ENCODE measurements at places on chromosomes 1 and 21.

DNA sequence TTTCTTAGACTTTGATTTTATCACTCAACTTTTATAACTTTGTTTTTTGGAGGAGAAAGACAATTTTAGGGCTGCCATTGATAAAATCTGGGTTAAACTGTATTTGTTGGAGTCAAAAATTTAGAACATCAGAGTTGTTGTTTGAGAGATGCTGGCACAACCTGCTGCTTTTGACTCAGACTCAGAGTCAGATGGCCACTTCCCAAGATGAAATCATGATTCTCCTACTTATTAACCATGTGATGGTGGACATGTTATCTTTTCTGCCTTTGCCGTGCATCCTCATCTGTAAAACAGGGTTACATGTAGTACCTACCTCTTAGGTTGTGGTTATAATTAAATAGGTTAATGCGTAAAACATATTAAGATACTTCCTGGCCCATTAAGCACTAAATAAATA is 71.2 kb downstream of the PLA2G4A start:
- DNase-seq: no peak

DNA sequence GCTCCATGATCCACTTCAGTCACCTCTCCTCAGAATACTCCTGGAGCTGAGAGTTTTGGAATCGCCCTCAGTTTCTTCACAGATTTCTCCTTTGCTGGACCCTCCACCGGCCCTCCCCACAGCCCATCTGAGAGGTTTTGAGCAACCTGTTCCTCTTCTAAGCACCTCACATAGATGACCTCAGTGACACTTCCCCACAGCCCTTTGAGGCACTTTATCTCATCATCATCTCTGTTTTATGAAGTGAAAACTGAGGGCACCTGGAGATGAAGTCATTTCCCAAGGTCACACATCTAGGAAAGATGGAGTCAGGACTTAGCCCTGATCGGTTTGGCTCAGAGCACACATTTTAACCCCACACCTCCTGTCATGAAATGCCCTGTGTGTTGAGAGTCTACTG is 76.8 kb upstream of the ZNF281 start:
- DNase-seq: no peak

DNA sequence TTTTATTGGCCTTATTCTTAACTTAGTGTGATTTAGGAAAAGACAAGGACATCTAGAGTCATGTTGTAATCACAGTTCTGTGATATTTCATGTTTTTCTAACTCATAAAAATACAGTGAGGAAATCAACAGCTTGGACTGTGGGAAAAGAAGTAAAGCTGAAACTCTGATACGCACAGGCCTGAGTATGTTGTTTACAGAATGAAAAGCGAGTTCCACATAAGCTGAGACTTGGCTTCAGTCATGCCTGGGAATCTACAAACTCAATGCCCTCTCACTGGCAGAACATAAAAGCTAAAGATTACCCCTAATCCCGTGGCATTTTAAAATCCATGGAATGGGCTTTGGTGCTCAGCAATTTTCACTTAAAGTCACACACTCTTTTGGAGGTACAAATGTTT is 23.6 kb upstream of the ATP5PO start:
- DNase-seq: no peak

DNA sequence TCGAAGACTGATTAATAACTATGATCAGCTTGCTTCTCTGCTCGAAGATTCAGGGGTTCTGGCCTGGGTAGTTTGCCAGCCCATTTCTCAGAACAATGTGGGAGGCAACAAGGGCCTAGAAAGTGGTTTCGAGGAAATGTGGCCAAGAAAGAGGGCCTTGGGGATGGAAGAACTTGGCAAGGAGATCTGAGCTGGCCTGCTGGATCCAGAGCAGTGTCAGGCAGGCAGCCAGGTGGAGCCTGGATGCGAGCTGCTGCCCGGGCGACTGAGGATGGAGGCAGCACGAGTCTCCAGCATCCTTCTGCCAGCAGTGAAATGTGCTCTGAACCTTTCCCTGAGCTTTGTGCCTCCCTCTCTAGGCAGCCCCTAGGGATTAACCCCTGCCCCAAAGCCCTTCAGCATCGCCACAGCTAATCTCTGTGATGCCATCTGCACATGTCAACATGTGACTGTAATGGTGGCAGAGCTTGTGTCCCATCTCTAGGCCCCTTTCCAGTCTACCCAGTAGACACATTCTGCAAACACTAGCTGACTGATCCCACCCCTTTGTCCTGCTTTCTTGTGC is 61.0 kb upstream of the NEK2 start:
- DNase-seq: no peak

GRCh38 chr1:237071641-237072420 is 29.8 kb downstream of the RYR2 start:
- DNase-seq: no peak

- no peak for DNase-seq
These were observed 16.9 kb downstream of the IVNS1ABP start for GRCh38 chr1:185300152-185300551.

GRCh38 chr1:246319083-246319714 is 187.9 kb downstream of the SMYD3 start:
- DNase-seq: no peak

DNA sequence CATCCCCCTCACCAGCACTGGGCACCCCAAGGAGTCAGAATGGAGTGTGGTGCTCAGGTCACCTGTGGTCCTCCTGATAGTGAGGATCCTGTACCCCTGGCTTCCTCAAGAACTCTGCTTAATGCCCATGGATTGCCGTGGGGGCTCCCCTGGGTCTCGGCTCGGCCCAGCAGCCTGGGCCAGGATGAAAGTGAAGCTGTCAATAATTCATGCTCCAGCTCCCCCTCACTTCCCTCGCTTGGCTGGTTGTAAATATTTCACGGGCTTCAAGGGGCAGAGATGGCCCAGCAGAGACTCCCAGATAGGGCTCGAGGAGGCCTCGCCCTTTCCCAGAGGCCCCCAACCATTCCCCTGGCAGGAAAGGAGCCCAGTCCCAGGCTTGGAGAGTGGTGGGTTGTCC is 42.6 kb upstream of the KCNA10 start:
- DNase-seq: no peak

DNA sequence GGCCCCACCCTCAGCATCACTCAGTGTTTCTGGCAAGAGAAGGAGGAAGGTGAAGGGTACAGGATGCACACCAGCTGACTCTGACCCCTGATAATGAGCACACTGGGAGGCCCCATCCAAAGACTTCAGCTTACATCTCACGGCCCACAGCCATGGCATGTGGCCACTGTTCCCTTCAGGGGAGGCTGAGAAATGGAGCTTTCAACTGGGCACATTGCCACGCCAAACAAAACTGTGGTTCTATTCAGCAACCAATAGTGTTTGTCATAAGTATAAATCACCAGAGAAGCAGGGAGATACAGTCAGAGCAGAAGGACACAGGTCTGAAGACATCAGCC is 12.7 kb upstream of the TRAF3IP3 start:
- DNase-seq: peak; percentile 93

DNA sequence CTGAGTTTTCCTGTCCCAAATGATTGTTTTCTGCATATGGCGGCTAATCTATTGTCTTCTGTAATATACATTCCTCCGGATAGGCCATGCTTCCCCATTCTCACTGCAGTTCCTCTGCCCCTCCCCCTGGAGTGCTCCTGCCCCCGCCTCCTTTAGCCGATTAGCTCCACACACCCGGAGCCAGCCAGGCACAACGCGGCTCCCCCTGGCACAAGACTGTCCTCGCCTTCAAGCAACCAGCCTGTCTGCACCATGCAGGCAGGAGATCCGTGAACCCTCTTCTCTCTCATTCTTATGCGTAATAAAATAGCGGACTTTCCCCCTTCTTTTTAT is 18.0 kb downstream of the SERTAD4 start:
- DNase-seq: no peak

- peak; percentile 35 for DNase-seq
These were observed 11.9 kb upstream of the EDN2 start for GRCh38 chr1:41496080-41497055.

DNA sequence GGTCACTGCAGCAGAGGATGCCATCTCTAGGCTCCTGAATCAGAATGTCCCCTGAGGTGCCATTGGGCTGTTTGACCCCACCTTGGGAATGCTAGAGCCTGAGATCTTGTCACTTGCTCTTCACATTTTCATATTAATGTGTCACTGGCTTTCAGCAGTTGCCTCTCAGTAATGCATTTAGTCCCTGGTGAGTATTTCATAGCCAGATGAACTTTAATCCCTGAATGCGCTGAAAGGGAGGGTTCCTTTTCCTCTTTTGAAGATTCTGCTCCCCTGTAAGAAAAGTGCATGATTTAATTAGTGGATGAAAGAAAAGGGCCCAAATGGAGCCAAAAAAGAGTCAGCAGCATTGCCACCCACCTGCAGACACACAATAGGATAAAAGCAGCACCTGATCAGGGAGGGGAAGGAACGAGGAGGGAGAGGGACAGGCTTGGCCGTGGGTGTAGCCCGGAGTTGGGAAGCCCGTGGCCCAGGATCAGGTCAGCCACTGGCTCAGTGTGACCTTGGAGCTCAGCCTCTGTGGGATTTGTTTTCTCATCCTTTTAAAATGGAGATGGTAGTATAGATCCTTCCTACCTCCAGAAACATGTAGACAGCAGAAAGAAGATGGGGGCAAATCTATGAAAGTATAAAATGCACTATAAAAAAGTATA is 31.1 kb downstream of the ROR1 start:
- DNase-seq: no peak

DNA sequence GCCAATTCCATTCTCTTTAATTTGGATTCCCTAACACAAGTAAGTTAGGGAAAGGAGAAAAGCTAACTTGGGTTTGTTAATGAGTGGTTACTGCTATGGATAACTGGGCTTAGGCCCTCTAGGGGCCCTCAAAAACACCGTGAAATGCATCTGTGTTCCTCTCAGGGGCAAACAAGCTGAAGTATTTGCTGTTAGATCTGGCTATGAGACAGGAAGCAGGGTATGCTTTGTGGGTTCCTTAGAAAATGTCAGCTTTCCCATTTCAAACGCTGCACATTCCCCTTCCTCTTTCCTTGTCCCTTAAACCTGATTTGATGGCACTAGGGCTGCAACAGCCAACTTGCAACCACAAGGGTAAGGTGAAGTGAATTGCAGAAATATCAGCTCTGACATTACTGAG is 5.7 kb upstream of the CAP1 start:
- no peak for DNase-seq

DNA sequence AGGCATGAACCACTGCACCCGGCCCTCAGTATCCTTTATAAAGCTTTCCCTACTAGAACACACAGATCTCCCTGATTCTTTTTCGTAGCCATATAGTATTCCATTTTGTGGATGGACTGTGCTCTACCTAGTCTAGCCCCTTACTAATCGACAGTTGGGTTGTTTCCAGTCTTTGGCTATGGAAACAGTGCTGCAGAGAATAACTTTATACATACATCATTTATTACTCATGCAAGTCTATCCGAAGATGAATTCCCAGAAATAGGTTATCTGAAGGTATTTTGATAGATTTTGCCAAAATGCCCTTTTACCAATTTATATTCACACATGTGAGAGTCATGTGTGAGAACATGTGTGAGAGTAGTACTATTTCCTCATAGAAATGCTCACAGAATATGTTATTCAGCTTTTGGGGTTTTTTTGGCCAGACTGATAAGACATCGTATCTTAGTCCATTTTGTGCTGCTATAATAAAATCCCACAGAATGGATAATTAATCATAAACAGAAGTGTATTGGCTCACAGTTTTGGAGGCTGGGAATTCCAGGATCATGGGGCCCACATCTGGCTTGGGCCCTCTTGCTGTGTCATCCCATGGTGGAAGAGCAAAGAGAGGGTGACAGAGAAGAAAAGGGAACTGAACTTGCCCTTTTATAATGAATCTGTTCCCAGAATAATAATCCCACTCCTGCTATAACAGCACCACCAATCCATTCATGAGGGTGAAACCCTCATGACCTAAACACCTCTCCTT is 17.3 kb upstream of the FGR start:
- DNase-seq: no peak

DNA sequence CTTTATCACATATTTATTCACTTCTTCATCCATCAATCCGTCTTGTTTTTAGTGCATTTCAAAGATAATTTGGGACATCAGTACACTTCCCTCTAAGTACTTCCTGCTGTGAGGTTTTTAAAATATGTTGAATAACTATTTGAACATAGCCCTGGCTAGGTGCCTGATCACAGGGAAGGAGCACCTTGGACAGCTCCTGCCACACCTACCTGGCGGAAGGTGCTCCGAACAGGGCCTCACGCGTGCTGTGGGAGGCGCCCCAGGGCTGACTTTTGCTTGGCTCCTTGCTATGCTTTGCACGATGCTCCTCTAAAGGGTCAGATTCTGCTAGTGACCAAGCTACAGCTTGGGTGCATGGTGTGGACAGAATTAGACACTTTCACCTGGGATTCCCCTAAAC is 4.9 kb upstream of the ATXN7L2 start:
- DNase-seq: no peak

GRCh38 chr1:36881068-36881405 is 153.3 kb downstream of the GRIK3 start:
- DNase-seq: no peak

GRCh38 chr1:187991944-187992343 is 1163.2 kb downstream of the PLA2G4A start:
- DNase-seq: no peak

DNA sequence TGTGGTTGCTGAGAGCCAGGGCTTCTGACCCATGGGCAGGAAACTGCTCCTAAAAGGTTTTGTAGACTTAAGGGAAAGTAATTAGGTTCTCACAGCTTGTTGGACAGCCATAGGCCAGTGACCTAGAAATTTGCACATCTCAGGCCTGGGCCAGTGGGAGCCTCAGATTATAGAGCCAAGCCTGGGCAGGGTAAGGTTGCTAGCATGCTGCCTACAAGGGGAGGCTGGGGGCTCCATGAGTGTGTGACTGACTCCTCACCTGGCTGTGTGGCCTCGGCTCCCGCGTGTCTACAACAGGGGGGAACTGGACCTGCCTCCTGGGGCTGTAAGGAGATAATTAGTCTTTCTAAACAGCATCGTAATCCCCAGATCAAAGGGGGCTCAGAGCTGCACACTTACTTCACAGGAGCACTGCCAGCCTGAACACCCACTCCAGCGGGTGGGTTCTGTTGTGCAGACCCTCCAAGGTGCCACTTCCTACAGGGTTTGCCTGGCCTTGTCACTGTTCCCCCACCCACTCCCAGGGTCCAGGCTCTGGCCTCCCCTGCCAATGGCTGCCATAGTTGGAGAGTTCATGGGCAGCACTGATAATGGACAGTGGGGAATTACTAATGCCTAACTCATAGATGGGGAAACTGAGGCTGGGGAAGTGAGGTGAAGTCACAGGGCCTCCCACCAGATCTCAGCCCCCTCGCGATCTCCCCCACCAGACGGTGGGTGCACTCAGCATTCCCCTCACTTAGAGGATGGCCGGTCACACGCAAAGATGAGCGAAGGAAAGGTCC is 230.4 kb upstream of the TMEM51 start:
- no peak for DNase-seq

GRCh38 chr1:25766721-25767436 is 33.1 kb upstream of the SELENON start:
- DNase-seq: no peak

Data from smooth muscle cell of the brain vasculature (primary cell).